T-helper 22 cell (primary cell): ENCODE measurements at places on chromosomes 6 and 20.

DNA sequence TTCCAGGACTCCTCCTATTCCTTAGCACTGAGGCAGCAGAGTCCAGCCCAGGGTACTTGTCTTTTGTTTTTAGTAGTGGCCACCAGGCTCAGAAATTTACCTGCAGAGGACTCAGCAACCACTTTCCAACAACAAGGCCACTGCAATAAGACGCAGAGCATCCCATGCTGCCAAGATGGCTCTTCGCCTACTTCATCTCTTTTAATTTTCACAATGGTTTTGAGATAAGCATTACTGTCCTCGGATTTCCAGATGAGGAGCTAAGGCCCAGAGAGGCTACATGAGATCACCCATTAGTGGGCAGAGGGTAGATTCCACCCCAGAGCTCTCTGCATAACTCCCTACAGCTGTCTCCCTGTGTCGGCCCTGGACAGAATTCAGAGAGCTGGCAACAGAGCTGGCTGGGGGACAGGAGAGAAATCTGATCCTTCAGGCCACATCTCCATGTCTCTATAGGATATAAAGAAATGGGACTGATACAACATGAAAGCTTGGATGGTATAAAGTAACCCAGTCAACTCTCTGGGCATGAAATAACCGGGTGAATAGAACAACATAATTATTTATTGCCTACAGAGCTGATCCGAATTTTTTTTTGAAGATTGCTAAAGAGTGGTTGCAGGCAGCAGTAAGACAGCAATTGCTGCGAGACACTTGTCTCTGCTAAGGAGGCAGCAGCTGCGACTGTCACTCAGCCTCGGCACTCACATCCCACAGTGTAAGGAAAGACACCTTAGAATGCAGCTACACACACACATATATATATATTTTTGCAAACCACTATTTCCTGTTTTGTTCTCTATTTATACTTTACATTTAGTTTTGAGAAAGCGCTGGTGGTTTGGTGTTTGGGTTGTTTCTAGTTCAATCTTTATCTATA, 37.2 kb downstream of the SCML4 start:
- no peak for DNase-seq

DNA sequence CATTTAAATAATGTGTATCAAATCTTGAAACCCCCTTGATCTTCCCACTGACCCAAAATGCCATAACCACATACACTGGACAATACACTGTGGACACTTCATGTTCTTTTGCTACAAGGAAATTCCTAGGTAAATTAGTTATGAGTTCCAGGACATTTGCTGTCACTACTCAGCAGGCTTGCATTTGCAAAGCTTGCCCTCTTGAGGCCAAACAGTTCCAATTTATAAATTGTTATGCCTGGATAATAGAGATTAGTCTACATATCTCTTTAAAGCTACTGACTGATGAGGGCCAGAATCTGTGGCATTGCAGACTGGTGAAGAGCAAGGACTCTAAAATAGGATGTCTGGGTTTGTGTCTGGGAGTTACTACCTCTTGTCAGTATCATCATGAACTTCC, 17.4 kb upstream of the RAB32 start:
- DNase-seq: no peak

- no peak for DNase-seq
Observed at GRCh38 chr6:27685279-27685678, 212.4 kb upstream of the ZNF184 start.

DNA sequence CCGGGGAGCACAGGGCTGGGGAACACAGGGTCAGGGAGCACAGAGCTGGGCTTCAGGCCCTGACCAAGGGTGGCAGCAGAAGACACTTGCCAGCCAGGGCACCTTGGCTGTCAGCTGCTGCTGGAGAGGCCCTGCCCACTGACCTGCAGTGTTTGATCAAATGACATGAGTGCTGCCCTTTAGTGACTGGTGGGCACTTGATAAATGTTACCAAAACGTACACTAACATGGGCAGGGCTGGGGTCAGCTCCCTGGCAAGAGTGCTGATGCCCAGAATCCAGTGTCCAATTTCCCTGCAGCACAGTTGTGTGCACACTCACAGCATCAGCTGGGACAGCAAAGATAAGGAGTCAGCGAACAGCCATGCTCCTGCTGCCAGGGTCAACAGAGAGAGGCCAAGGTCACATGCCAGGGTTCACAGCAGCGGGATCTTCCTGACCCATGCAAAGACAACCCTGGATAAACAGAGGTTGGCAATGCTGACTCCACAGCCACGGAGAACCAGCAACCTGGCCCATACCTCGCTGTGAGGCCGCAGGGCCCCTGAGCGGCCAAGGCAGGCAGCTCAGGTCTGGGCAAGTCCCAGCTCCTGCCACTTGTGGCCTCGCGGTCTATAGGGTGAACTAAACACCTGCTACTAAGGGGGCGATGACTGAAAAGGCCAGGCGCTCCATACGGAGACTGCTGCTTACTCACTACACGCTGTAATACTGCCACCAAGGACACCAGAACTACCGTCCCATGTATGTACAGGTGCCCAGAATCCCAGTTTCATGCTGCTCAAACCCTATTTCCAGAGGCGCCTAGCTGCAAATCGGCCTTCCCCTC, 46.3 kb downstream of the NINL start:
- no peak for DNase-seq

DNA sequence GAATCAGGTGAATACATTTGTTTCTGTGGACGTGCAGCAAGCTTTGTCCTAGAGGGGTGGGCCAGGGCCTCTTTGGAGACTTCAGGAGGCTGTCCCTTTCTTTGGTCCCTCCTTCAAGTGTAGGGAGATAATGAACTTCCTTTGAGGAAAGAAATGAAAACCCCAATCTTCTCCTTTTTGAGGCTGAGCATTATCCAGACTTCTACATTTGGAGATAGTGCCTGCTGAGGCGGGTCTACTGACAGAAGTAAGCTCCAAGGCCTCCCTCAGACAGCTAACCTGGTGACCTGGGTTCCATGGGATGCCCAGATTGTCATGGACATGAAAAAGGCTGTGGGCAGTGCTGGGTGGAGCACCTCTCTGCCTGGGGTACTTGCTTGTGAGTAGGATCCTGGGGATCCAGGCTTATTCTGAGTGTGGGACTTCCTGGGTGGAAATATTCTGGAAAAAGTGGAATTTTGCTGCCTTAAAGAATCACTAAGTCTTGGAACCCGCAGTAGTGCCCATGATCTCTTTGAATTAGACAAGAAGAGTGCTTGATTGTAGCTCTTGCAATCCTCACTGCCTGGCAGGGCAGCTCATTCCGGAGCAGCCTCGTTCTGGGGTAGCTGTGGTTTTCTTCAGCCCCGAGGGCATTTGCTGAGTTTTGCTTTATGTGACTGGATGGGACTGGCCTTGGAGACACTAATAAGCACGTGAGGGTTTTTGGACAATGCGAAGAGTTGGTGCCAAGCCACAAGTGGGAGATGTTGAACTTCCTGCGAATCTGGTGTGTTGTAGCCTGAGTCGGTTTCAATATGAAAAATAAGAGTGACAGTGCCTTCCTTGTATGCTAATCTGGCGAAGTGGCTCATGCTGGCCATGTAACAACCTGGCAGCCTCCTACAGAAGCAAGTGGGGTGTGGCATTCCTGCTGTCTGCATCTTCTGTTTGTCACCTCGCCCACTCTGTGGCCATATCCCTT, 28.1 kb downstream of the SNRNP48 start:
- DNase-seq: no peak

- no peak for DNase-seq
Observed at GRCh38 chr6:70538376-70538775, 28.4 kb upstream of the SDHAF4 start.

- DNase-seq: no peak
Observed at GRCh38 chr20:53751620-53752318, 158.1 kb upstream of the ZNF217 start.

DNA sequence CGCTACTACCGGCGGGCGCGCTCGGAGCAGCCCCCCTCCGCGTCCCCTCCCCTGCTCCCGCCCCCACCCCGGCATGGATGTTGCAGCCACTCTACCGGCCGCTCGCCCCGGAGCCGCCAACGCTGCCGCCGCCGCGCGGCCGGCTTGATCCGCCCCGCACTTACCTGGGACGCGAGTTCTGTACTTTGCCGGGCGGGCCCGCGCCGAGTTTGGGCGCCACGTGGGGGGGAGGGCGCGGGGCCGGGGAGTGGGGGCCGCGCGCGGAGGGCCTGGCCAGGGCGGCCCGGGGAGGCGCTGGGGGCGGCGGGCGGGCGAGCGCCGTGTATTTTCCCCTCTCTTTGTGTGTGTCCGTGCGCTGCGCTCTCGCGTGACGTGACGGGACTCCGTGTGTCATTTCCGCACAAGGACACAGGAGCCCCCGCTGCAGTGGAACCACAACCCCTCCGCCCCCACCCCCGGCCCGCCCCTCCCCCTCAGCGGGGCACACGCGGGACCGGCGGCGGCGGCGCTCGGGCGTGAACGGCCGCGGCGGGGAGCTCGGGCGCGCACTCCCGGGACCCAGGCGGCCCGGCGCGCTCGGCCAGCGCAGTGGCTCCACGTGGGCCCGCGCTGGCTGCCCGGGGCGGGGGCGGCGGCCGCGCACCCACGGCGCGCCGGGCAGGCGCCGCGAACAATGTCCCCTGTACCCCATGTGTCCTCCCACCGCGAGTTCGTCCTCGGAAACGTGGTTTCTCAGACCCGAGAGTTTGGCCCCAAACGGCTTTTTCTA, at the start of gene BEND3:
BEND3 (minus strand) TSS at position 590 of the 769 bp plus-strand sequence. CDS start 16,230 bp downstream, outside the sequence.
- peak; percentile 22 for DNase-seq

GRCh38 chr20:13868331-13868730, 83.5 kb downstream of the NDUFAF5 start:
- no peak for DNase-seq

GRCh38 chr6:24032896-24033688, 92.9 kb upstream of the NRSN1 start:
- no peak for DNase-seq

- DNase-seq: peak; percentile 59
Observed at GRCh38 chr6:30102970-30103871, 9.7 kb downstream of the TRIM31 start.

GRCh38 chr20:50850721-50851286, 55.9 kb downstream of the BCAS4 start:
- no peak for DNase-seq

GRCh38 chr20:45183084-45183483, 8.4 kb downstream of the PI3 start:
- no peak for DNase-seq

GRCh38 chr6:89073840-89074239, 6.7 kb upstream of the PNRC1 start:
- DNase-seq: no peak

- no peak for DNase-seq
Observed at GRCh38 chr6:134105940-134106339, 53.5 kb upstream of the SLC2A12 start.

DNA sequence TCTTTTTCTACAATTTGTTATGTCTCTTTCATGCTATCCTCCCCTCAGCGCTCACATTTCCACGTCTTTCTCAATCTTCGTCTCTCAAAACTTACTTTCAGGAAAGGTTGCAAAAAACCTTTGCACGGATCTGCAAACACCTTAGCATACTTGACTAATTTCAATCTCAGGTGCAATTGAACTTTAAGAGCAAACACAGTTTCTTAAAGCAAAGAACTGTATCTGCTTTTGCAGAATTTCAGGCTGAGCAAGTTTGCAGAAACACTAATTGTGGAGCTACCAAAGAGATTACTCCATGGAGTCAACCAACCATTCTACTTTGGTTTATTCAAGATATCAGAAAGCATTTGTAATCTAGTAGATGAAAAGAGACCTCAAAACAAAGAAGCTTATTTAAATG, 668.2 kb upstream of the MARCKS start:
- DNase-seq: no peak

GRCh38 chr6:30727920-30728553, 7.9 kb downstream of the TUBB start:
- no peak for DNase-seq

- no peak for DNase-seq
Observed at GRCh38 chr20:12699374-12700228, 309.2 kb upstream of the SPTLC3 start.

- no peak for DNase-seq
Observed at GRCh38 chr20:31712564-31713311, 9.9 kb downstream of the BCL2L1 start.

DNA sequence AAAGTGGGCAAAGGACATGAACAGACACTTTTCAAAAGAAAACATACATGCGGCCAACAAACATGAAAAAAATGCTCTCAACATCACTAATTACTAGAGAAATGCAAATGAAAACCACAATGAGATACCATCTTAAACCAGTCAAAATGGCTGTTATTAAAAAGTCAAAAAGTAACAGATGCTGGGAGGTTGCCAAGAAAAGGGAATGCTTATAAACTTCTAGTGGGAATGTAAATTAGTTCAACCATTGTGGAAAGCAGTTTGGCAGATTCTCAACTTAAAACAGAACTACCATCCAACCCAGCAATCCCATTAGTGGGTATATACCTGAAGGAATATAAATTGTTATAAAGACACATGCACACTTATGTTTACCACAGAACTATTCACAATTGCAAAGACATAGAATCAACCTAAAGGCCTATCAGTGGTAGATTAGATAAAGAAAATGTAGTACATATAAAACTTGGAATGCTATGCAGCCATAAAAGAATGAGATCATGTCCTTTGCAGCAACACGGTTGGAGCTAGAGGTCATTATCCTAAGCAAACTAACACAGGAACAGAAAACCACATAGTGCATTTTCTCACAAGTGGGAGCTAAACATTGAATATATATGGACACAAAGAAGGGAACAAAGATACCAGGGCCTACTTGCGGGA, 16.3 kb downstream of the CENPQ start:
- DNase-seq: no peak

GRCh38 chr6:38997128-38997761, 51.3 kb upstream of the GLP1R start:
- no peak for DNase-seq

DNA sequence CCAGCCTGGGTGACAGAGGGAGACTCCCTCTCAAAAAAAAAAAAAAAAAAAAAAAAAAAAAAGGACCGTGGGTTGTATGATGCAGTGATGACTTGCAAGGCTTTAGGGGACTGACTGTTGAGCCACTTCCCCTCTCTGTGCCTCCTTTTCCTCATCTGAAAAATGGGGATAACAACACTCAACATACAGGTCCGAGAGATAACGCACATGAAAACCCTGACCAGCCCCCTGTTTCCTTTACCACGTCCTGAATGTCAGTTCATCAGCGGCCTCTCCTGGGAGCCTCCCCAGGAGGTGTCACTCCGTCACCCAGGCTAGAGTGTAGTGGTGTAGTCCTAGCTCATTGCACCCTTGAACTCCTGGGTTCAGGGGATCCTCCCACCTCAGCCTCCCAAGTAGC, 3.9 kb downstream of the SLA2 start:
- no peak for DNase-seq

- DNase-seq: no peak
Observed at GRCh38 chr6:143621159-143621873, 56.4 kb upstream of the PHACTR2 start.

DNA sequence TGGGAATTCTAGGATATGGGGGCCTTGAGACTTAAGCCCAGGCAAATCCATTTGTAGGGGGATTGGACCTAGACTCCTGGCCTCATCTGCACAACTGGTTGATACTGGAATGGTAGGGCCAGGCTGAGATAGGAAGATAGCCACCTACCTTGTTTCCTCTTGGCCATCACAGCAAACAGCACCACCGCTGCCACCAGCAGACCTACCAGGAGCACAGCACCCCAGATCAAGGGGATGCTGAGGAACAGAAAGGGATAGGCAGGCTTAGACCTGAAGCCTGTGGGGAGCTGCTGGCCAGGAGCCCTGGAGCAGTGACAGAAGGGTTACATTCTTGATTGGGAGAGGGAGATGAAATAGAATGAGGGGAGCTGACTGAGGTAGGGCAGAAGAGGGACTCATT, 3.5 kb downstream of the TREML1 start:
- no peak for DNase-seq

GRCh38 chr6:163419413-163420288, 5.1 kb downstream of the QKI start:
- no peak for DNase-seq
